Activated CD8-positive, alpha-beta T cell treated with anti-CD3 and anti-CD28 coated beads for 36 hours (primary cell): ENCODE measurements at places on chromosomes 2 and 18. TPM values are rescaled to one million over a fixed set of nuclear protein-coding genes. Genes with fewer than 3 reads are reported as not detected.

GRCh38 chr2:32402091-32402490 is 45.3 kb downstream of the BIRC6 start:
- H3K27me3 ChIP-seq = no peaks in the 10 kb centered on the region
- no peak for DNase-seq
- H3K27ac ChIP-seq = peak overlapping the region; percentile 47
- no peak overlapping the region for H3K4me3 ChIP-seq
- H3K4me1 ChIP-seq = peaks cover 17% of the 10 kb centered on the region

- H3K27ac ChIP-seq = no peak overlapping the region
- no peak for DNase-seq
- no peak overlapping the region for H3K4me3 ChIP-seq
- no peaks in the 10 kb centered on the region for H3K36me3 ChIP-seq
Measured at GRCh38 chr2:199903111-199903510, 8.0 kb upstream of the C2orf69 start.

DNA sequence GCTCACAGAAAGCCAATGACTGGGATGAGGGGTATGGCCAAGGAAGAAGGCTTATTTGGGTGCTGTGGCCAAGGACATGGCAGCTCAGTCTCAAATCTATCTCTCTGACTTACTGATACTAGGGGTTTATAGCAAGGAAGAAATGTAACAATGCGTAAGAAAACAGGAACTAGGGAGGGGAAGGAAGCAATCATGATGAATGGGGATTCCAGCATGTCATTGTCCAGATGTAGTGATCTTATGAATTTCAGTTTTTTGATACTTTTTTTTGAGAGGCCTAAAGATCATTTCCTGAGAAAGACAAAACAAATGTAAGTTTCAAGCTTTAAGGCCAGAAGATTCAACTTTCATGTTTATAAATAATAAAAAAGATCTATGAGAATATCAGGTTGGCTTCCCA is 298.6 kb upstream of the FAM98A start:
- no peak overlapping the region for H3K27ac ChIP-seq
- H3K27me3 ChIP-seq = no peaks in the 10 kb centered on the region
- no peak overlapping the region for H3K4me3 ChIP-seq
- no peaks in the 10 kb centered on the region for H3K4me1 ChIP-seq
- no peak for DNase-seq

DNA sequence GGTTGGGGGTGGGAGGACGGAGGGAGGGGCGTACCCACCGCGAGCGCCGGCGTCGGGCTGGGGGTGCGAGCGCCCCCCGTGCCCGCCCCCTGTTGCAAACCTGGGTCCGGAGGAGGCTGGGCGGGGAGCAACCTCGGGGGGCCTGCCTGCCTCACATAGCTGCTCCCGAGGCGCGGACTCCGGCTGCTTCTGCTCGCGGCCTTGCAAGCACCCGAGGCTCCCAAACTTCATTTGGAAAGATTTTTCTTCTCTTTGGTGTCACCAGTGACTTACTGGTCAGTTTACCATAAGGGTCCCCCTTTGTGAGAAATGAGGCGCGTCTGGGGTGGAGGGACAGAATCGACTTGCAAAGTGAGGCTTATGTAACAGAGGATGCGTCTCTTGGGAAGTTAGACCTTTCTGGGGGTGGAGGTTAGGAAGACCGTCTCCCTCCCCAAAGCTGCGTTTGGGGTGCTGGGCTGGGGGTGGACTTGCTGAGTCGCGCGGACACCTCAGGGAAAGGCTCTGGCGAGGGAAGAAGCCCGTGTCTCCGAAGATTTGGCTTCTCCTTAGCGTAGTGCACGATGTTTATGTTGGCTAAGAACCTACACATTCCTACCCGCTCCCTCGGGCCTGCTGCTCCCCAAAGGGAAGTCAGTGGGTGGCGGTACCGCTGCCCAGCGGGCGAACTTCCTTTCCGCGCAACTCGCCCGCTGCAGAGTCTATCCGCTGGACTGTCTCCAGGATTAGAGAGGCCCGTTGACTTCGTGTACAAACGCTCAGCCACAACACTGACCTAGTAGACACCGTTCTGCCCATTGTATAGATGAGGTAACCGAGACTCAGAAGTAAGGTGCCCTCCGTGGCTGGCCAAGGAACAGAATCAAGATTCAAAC is 559 bp downstream of the TMEM37 start:
- H3K27ac ChIP-seq = no peak overlapping the region
- no peak for DNase-seq
- peaks cover 3% of the 10 kb centered on the region for H3K4me1 ChIP-seq
- peak overlapping the region; percentile 23 for H3K4me3 ChIP-seq

- peaks cover 22% of the 10 kb centered on the region for H3K4me1 ChIP-seq
- no peak overlapping the region for H3K27ac ChIP-seq
- H3K36me3 ChIP-seq = no peaks in the 10 kb centered on the region
- no peak for DNase-seq
- H3K4me3 ChIP-seq = no peak overlapping the region
Measured at GRCh38 chr2:215751200-215751910, 262.0 kb downstream of the MREG start.

DNA sequence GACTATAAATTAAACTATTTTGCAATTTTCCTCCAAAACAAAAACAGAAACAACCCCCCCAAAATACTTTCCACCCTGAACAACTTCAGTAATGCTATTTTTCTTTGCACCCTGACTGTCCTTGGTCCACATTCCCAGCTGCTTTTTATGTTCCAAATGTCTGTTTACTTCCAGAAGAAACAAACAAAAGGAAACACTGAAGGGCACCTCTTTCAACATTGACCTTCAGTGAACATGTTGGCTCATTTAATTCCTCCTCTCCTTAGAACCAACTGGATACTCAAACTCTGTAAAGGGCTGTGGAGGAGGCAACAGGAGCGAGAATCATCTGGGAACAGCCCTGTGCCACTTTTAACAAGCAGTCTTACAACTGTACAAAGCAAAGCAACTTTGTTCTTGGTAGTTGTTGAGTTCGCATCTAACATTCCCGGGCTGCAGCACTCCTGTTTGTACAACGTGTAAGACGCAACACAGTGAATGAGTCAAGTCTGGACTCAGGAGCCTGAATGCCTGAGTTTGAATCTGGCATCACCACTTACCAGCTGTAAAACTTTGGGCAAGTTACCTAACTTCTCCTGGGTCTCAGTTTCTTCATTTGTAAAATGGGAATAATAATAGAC is 111.4 kb upstream of the GATA6 start:
- H3K27me3 ChIP-seq = peaks cover 2% of the 10 kb centered on the region
- peaks cover 3% of the 10 kb centered on the region for H3K4me1 ChIP-seq
- no peak overlapping the region for H3K4me3 ChIP-seq
- H3K36me3 ChIP-seq = no peaks in the 10 kb centered on the region

- DNase-seq = peak; percentile 33
Measured at GRCh38 chr2:109144271-109144670, 15.3 kb downstream of the SH3RF3 start.

The ATP8B1 gene
- 0.18 TPM for total RNA-seq

DNA sequence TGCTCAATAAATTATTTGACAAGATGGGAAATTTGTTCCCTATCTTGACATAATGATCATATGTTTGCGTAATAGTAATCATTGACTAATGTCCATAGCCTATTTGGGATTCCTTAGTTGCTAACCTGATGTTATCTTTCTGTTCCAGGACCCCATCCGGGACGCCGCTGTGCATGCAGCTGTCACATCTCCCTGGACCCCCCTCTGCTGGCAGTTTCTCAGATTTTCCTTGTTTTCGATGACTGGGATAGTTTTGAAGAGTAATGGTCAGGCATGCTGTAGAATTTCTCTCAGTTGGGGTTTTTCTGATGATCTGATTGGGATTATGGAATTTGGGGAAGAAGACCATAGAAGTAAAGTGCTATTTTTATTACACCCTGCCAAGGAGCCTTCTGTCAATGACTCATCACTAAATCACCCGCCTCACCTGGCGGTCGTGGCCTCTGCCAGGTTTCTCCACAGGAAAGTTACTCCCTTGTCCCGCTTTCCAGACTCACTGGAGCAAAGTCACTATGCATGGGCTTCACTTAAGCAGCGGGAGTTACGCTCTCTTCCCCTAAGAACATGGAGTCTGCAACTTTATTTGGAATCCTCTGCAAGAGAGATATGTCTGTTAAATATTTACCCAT is 19.9 kb upstream of the TMEM18 start:
- peaks cover 14% of the 10 kb centered on the region for H3K27me3 ChIP-seq
- no peak overlapping the region for H3K4me3 ChIP-seq
- H3K27ac ChIP-seq = no peak overlapping the region

GRCh38 chr2:153873052-153874048 is 1.6 kb downstream of the GALNT13 start:
- DNase-seq = no peak
- peaks cover 23% of the 10 kb centered on the region for H3K27me3 ChIP-seq
- H3K36me3 ChIP-seq = peaks cover 3% of the 10 kb centered on the region
- H3K27ac ChIP-seq = no peak overlapping the region

- no peaks in the 10 kb centered on the region for H3K4me1 ChIP-seq
- no peak overlapping the region for H3K4me3 ChIP-seq
- no peak overlapping the region for H3K27ac ChIP-seq
Measured at GRCh38 chr2:44807201-44808025, 134.1 kb upstream of the SIX3 start.

The HOXD3 gene
- not detected for total RNA-seq

- no peaks in the 10 kb centered on the region for H3K36me3 ChIP-seq
- no peaks in the 10 kb centered on the region for H3K4me1 ChIP-seq
- H3K4me3 ChIP-seq = no peak overlapping the region
Measured at GRCh38 chr2:186544255-186544675, 45.6 kb upstream of the ITGAV start.

The RTP5 gene
- 0.29 TPM for total RNA-seq

The PID1 gene
- total RNA-seq = not detected

DNA sequence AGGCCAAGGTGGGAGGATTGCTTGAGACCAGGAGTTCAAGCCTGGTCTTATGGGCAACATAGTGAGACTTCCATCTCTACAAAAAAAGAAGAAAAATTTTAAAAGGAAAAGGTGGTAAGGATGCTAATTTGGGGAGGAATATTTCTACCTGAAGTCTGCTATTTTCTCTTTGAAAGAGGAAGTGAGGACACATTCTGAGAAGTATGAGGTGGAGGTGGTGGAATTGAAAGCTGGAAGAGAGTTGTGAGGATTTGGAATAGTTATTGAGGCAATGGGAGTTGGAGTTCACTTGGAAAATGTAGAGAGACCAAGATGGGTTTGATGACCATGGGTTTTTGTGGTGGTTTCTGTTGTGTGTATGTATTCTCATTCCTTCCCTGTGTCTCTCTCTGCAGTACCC is 29.3 kb downstream of the EML4 start:
- H3K36me3 ChIP-seq = peaks cover 13% of the 10 kb centered on the region
- no peaks in the 10 kb centered on the region for H3K27me3 ChIP-seq
- H3K27ac ChIP-seq = peak overlapping the region; percentile 44
- peaks cover 60% of the 10 kb centered on the region for H3K4me1 ChIP-seq

DNA sequence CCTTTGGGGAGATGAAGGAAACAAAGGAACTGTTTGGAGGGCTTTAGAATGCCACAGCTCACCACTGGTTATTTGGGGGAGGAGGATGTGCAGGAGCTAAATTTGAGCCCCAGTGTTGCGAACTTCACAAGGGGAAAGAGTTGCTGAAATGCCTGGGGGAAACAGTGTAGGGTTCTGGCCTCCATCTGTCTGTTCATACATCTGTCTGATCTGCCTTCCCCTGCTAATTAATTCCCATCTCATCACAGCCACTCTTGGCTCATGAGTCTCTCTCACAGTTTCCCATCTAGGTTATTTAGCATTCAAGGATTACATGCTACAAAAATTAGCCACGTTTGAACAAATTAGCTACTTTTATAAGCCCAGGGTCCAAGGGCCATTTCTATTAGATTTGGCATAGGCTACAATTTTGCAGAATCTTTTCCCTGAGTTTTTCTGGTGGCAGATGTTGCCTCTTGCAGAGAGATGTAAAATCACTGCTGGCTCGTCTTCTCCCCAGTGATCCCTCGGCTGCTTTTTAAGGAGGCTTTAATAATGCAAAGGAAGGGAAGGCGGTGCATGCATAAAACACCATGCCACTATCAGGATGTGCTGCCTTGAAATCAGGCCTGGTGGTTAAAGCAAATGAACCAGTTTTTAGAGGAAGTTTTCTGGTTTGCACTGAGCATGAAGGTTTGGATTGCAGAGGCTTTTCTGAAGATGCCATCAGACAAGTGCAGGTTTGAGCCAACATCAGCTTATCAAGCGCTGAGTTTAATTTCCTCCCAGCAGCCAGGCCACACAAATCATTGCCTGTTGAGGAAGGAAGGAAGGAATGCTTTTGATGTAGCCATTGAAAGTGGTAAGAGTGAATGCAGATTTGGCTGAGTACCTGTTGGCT is 35.0 kb downstream of the ADD2 start:
- H3K4me3 ChIP-seq = no peak overlapping the region
- no peaks in the 10 kb centered on the region for H3K36me3 ChIP-seq
- H3K27me3 ChIP-seq = peaks cover 2% of the 10 kb centered on the region
- no peak for DNase-seq
- H3K4me1 ChIP-seq = peaks cover 5% of the 10 kb centered on the region
- no peak overlapping the region for H3K27ac ChIP-seq

DNA sequence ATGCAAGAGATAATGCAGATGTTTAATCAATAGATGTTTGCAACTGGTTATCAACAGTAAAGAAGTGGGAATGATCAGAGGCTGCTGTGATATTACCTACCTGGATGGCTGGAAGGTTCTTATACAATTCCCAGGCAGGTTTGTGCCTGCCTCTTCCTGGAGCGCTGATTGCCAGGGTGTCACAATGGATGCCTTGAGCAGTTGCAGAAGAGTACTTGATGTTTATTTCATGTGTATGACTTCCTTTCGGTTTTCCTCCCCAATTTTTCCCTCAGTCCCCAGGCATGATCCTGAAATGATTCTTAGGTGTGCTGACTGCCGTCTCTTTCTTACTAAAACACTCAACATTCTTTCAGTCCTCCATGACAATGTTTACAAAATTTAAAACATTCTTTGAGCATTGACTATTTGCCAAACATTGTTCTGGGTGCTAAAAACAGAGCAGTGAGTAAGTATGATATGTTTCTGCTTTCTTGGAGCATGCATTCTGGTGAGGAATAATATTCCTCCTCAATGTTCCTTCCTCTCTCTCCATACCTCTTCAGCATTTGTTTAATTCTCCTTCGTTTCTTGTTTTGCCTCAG is 416.6 kb upstream of the TRIB2 start:
- H3K4me3 ChIP-seq = no peak overlapping the region
- H3K27ac ChIP-seq = no peak overlapping the region
- H3K4me1 ChIP-seq = peaks cover 48% of the 10 kb centered on the region
- DNase-seq = no peak

The VIT gene
- not detected for total RNA-seq
